ENCODE measurements at places on chromosomes 2 and 18. TPM values are rescaled to one million over a fixed set of nuclear protein-coding genes. Genes with fewer than 3 reads are reported as not detected.

KIF1A gene
- total RNA-seq = not detected

MOGAT1 gene
- not detected for total RNA-seq

ADD2 gene
- total RNA-seq = 7.5 TPM

DYTN gene
- total RNA-seq = not detected

SIX3 gene
- total RNA-seq = not detected

ANTXR1 gene
- total RNA-seq = 0.79 TPM

TPO gene
- not detected for total RNA-seq

UGT1A8 gene
- total RNA-seq = not detected

EMILIN1 gene
- 0.28 TPM for total RNA-seq

STARD6 gene
- total RNA-seq = not detected

FOXI3 gene
- not detected for total RNA-seq

INO80B gene
- 68.4 TPM for total RNA-seq

PTH2R gene
- not detected for total RNA-seq

IL36RN gene
- total RNA-seq = not detected

ABCB11 gene
- not detected for total RNA-seq

GMCL1 gene
- 32.0 TPM for total RNA-seq

DRC1 gene
- not detected for total RNA-seq

SNORC gene
- total RNA-seq = 3.2 TPM

DUSP2 gene
- total RNA-seq = 49.9 TPM

METTL4 gene
- total RNA-seq = 19.9 TPM

DNAJC5G gene
- total RNA-seq = not detected

GPR39 gene
- total RNA-seq = not detected

ASTL gene
- total RNA-seq = 10.4 TPM

IMPACT gene
- 16.0 TPM for total RNA-seq

CRYBA2 gene
- not detected for total RNA-seq

RPS27A gene
- 1,619 TPM for total RNA-seq

MC2R gene
- total RNA-seq = not detected

SEPTIN10 gene
- 3.4 TPM for total RNA-seq

CYS1 gene
- total RNA-seq = not detected

GREB1 gene
- 1.2 TPM for total RNA-seq

TBR1 gene
- total RNA-seq = not detected

EPHA4 gene
- total RNA-seq = 93.9 TPM

EML4 gene
- total RNA-seq = 117 TPM

SLC5A7 gene
- total RNA-seq = not detected

BMP10 gene
- total RNA-seq = not detected

NEB gene
- total RNA-seq = 1.3 TPM

LIMS4 gene
- not detected for total RNA-seq

STON1 gene
- 2.6 TPM for total RNA-seq

EML6 gene
- total RNA-seq = 2.6 TPM
